ENCODE measurements at places on chromosomes 2 and 18. TPM values are rescaled to one million over a fixed set of nuclear protein-coding genes. Genes with fewer than 3 reads are reported as not detected.

PSMD14 gene
- 59.5 TPM for total RNA-seq

FKBP7 gene
- total RNA-seq, result 21.8 TPM

GRCh38 chr2:180690611-180691010 lies 289.8 kb upstream of the UBE2E3 start:
- H3K4me3 ChIP-seq, result no peak overlapping the region
- no peaks in the 10 kb centered on the region for H3K27me3 ChIP-seq
- H3K27ac ChIP-seq, result no peak overlapping the region
- H3K36me3 ChIP-seq, result no peaks in the 10 kb centered on the region
- no peaks in the 10 kb centered on the region for H3K4me1 ChIP-seq

DNA sequence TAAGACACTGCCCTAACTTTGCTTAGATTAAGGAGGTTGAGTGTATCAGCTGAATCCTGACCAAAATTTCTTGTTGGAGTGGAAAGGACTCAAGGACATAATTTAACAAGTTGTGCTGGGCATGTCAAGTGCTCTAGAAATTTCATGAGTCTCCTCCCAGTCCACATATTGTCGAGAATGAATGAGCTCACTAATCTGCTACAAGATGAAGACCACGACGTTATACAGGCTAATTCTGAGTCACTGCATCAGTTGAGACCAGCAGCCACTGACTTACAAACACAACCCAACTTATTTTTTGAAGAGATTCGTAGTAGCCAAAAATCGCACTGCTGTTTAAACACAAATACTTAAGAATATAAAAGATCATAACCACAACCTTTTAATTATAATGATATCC lies 28.7 kb upstream of the SLC8A1 start:
- no peaks in the 10 kb centered on the region for H3K27me3 ChIP-seq
- no peak for DNase-seq
- H3K4me3 ChIP-seq, result no peak overlapping the region

All from thoracic aorta (tissue), 2 donors.